ENCODE measurements at places on chromosomes 5 and 9.

- no peak for DNase-seq
These were observed 75.1 kb downstream of the SH3GL2 start for GRCh38 chr9:17653947-17654465.

DNA sequence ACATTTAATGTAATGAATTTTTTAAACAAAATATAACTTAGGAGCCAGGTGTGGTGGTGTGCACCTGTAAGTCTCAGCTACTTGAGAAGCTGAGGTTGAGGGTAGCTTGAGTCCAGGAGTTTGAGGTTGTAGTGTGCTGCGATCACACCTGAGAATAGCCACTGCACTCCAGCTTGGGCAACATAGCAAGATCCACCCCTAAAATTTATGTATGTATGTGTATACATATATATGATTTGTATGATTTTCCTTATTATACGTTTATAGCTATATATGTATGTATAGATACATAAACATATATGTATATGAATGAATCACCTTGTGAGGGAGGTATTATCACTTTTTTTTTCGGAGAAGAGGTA, 653 bp upstream of the CCNI2 start:
- no peak for DNase-seq

- no peak for DNase-seq
These were observed 21.2 kb downstream of the GSN start for GRCh38 chr9:121289026-121289771.

DNA sequence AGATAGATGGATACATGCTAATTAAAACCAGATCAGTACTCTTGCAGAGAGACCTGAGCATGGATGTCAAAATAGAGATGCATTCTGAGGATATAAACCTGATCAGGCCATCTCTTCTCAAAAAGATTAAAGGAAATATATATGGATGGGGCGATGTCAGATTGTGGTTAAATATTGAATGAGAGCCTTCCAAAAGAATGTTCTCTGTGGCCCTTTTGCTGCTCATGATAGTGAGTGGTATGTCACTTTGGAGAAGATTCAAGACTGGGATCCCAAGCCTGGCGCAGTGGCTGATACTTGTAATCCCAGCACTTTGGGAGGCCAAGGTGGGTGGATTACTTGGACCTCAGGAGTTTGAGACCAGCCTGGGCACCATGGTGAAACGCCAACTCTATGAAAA, 20.5 kb downstream of the ZNF131 start:
- DNase-seq = no peak

DNA sequence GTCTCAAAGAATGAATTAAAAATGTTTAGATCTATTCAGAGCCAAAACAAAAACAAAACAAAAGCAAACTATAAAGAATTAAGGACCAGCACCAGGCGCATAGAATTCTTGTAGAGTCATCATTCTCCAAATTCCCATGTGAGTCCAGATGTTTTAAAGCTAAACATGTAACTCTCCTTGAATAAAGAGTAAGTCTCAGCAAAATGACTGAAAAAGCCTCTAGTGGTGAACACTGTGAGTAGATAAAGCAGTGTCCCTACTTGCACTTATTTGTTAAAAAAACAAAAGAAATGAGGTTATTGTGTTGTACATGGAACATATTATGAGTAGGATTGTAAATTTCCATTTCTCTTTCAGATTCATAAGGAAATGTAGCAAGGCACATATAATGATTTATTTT, 44.0 kb downstream of the NNT start:
- no peak for DNase-seq

GRCh38 chr5:97412959-97413358, 229.9 kb upstream of the RIOK2 start:
- no peak for DNase-seq

GRCh38 chr5:115583474-115583873, 18.8 kb downstream of the TICAM2 start:
- DNase-seq = no peak

- no peak for DNase-seq
These were observed 36.5 kb downstream of the HABP4 start for GRCh38 chr9:96486386-96487028.

- DNase-seq = no peak
These were observed 107.1 kb downstream of the PALM2AKAP2 start for GRCh38 chr9:109887079-109887478.

- no peak for DNase-seq
These were observed 27.5 kb upstream of the EFNA5 start for GRCh38 chr5:107698286-107698685.

GRCh38 chr5:134500699-134501430, 24.6 kb upstream of the JADE2 start:
- no peak for DNase-seq

DNA sequence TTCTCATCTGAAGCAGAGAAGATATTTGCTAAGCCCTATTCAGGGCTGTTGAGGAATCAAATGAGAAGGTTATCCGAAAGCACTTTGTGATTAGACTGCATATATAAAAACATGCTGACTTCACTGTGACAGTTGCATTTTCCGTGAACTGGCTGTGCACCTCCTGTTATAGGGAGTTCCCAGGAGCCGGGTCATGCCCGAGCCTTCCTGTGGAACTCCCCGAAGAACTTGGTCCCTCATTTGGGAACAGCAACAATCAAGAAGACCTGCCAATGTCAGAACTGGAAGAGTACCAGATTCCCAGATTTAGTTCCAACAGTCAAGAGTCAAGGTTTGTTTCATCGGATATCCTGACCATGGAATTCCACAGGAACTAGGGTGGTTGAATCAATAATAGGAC, 130.4 kb upstream of the RAI14 start:
- no peak for DNase-seq

DNA sequence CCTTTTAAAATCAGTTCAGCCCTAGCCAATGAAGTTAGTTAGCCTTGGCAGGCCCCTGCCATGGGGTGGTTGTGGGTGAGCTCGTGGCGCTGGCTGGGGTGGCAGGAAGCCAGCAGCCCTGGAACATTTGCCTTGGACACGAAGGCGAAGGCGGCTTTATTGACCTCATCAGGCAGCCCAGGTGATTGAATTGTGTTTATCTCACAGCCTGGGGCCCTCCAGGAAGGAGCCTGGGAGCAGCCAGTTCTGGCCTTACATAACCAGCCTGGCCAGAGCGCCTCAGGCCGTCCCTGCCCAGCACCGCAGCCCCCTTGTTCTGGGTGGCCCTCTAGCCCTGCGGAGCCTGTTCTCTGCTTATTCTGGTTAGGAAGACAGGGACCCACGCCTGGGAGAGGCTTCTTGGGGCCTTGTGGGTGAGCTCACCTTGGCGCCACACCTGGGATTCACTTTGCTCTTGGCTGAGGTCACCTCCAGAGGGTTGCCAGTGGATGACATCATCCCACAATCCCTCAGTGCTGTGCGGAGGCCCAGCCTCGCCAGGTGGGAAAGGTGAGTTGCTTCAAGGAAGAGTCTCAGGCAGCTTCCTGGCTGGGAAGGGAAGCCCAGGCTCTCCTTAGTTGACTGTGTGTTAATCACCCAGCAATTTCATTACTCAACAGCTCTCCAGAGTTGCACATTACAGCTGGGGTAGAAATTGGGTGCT, 54.4 kb upstream of the RPL26L1 start:
- no peak for DNase-seq

GRCh38 chr5:37777432-37778130, 62.3 kb downstream of the GDNF start:
- DNase-seq = no peak

DNA sequence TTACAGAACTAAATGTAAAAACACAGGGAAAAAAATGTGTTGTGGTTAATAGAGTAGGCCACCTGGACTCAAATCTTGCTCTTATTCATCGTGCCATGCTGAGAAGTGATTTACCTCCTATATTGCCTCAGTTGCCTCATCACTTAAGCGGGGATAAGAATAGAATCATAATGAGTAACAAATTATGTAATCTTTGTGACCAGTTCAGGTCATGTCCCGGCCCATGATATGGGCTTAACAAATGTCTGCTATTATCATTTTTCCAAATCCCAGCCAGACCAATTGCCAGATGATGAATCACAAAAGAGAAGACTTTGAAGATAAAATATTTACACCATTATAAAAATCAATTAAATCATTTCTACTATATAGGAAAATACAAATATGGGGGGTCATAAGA, 89.8 kb downstream of the CDH6 start:
- DNase-seq = no peak

GRCh38 chr9:4936823-4937222, 48.2 kb upstream of the JAK2 start:
- no peak for DNase-seq

GRCh38 chr5:22242532-22242931, 610.6 kb downstream of the CDH12 start:
- no peak for DNase-seq

DNA sequence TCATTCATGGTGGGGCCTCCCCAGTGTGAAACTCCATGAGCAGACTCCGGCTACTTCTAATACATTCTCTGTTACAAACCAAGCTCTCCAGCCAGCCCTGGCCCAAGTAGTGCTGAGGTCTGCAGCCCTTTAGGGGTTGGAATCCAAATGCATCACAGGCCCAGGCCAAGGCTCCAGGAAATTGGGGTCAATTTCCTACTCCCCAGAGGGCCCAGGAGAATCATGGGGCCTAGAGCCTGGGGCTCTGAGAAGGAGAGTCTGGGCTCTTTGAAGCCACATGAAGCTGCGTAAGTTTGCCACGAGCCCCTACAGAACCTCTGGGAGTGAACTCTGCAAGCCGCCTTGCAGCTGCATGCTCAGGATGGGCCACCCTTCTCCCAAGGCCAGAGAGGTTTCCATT, 206.4 kb downstream of the PAPPA start:
- no peak for DNase-seq

DNA sequence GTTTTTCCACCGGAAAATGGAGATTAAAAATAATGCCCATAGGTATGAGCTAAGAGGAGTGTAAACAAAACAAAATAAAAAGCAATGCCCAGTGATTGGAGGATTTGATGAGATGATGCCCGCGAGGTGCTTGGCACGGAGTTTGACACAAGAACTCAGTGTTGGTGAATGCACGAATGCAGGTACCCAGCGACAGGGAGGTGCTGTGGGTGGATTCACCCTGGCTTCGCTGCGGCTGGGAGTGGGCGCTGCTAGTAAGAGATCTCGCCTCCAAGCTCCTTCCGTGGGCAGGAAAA, 526 bp upstream of the STXBP1 start:
- no peak for DNase-seq

DNA sequence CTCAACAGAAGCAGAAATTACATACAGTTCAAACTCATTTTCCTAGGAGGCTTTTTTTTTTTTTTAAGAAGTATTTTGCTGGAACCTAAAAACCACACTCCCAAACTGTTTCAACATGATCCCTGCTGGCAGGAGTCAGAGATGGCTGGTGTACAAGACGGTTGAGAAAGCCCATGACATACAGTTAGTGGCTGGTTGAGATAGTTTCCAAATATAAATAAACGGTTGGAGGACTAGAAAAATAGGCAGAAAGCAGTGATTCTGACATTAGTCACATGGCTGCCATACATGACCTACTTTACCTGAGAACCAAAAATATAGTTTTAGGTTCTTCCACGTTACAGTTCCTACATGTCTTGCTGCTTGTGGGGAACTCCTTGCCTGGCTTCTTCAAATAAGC, 31.7 kb upstream of the BASP1 start:
- no peak for DNase-seq

GRCh38 chr5:133824661-133825254, 143.7 kb downstream of the C5orf15 start:
- DNase-seq = no peak

DNA sequence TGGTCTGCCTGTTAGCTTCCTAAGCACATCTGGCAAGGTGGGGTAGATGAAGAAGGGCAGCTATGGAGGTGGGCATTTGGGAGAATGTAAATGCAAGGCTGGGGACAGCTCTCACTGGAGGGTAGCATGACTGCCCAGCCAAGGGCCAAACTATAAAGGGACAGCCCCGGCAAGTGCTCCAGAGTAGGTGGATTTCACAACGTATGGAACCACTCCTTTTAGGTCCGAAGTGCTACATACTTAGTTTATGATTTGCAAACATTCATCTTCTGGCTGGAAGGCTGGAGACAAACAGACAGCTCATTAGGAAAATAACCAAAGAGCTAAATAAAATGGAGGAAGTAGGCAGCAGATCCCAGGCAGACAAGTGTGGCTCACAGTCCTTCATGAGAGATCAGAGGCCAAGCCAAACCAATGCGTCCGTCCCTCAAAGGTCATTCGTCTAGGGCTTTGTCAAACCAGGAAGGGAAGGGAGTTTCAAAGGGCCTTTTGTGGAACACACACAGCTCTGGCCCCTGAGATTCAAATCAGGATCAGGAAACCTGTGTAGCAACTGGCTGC, 42.5 kb upstream of the GLRX start:
- DNase-seq = no peak

- no peak for DNase-seq
These were observed 79.4 kb downstream of the WWC1 start for GRCh38 chr5:168370831-168371230.

GRCh38 chr9:90697808-90698207, 55.2 kb upstream of the DIRAS2 start:
- no peak for DNase-seq

- no peak for DNase-seq
These were observed 6.4 kb downstream of the MAST4 start for GRCh38 chr5:66602621-66603020.

DNA sequence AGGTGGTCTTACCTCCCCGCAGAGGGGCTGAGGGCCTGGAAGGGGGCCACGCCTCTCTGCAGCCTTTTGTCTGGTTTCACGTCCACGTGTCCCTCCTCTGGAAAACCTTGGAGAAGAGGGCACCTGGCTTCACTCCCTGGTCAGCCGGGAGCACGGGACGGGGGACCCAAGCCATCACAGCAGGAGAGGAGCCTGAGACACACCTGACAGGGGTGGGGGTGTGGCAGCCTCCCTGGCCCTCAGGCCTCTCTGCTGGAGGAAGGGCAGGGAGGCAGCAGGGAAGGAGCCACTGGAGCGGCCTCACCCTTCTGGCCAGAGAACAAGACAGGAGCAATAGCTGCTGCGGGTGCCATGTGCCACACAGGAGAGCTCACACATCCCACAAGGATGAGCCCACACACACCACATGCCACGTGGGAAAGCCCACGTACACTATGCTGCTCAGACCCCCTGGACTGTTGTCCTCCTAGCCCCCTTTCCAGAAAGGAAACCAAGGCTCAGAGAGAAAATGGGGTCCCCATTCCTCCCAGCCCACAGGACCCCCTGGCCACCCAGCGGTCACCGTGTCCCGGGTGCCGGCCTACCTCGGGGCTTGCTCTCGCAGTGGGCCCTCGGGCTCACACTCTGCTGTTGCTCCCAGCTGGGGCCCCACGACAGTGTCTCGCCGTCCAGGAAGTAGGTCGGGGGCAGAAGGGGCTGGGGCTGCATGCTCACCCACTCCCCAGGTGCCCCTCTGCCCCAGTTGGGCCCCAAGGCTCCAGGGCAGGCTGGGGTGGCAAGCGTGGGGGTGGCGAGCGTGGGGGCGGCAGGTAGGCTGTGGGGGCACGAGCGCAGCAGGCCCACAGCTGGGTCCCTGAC, 18.2 kb downstream of the CCDC187 start:
- no peak for DNase-seq

DNA sequence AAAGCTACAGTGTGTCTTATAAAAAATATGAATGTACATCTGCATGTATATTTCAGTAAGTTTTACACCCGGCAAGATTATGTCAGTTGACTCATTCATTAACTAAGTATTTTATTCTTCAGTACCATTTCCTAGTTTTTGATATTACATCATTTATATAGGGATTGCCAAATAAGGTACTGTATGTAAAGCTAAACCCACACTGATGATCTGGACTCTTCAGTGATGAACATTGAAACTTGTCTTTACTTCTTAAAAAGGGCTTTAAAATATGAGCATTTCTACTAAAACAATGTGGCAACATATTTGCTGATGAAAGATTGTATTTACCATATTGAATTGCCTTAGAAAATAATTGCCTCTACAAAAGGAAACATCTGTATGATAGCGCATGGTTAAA, 151.8 kb upstream of the TLX3 start:
- DNase-seq = no peak
